ENCODE measurements at places on chromosomes 16 and 17. TPM values are rescaled to one million over a fixed set of nuclear protein-coding genes. Genes with fewer than 3 reads are reported as not detected.

TEX14 gene
- total RNA-seq: 0.76 TPM

SNAI3 gene
- total RNA-seq: 0.53 TPM

ZNF624 gene
- 17.1 TPM for total RNA-seq

SGF29 gene
- total RNA-seq: 30.9 TPM

SPATA32 gene
- not detected for total RNA-seq

PRSS33 gene
- total RNA-seq: not detected

MYH11 gene
- total RNA-seq: 53.9 TPM

SLC52A1 gene
- total RNA-seq: not detected

DNA sequence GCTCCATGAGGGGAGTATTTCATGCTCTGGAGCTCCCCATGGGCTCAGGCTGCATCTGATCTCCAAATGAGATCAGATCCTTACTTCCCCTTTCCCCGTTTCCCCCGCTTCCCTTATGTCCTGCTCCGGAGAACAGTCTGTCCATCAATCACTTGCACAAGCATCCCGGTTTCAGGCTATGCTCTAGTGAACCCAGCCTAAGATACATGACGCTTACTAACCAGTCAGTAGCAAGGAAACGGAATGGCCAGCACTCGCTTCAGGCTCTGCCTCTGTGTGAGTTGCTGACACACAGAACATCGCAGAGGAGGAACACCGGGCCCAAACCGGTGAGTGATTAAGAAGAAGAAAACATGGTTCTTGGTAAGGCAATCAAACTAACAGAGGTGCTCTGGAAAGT lies 9.4 kb upstream of the ATP5MC1 start:
- no peak for DNase-seq

DNA sequence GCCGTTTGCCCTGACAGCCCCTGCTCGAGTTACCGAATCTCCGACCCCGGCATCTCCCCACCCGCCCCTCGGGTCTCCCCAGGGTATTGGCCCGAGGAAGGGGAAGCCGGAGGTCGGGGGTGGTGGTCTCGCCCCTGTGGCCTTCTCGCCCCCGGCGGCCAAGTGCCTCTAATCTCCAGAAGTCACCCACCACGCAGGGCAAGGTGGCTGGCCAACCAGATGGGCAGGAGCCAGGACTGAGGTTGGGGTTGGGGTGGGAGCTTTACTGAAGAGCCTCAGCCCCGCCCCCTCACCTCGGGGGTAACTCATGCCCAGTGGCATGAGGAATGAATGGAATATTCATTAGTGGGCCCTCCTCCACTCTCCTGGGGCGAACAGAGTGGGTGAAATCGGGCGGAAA lies 637 bp downstream of the DHRS11 start:
- DNase-seq: no peak

DNA sequence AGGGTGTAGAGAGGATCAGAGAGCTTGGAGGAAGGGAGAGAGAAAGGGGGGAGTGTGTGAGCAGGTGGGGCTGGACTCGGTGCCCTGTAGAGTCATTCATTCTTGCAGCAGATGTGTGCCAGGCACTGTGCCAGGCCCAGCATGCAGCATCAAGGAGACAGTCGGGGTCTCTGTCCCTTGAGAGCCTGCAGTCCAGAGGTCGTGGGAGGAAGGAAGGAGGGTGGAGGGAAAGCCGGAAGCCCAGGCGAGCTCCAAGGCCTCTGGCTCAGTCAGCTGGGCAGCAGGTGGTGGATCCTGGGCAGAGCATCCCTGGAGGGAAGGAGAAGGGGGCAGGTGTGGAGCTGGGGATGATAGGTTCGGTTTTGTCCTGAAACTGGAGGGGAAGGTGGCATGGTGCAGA lies 27.5 kb downstream of the EPN2 start:
- no peak for DNase-seq

DNA sequence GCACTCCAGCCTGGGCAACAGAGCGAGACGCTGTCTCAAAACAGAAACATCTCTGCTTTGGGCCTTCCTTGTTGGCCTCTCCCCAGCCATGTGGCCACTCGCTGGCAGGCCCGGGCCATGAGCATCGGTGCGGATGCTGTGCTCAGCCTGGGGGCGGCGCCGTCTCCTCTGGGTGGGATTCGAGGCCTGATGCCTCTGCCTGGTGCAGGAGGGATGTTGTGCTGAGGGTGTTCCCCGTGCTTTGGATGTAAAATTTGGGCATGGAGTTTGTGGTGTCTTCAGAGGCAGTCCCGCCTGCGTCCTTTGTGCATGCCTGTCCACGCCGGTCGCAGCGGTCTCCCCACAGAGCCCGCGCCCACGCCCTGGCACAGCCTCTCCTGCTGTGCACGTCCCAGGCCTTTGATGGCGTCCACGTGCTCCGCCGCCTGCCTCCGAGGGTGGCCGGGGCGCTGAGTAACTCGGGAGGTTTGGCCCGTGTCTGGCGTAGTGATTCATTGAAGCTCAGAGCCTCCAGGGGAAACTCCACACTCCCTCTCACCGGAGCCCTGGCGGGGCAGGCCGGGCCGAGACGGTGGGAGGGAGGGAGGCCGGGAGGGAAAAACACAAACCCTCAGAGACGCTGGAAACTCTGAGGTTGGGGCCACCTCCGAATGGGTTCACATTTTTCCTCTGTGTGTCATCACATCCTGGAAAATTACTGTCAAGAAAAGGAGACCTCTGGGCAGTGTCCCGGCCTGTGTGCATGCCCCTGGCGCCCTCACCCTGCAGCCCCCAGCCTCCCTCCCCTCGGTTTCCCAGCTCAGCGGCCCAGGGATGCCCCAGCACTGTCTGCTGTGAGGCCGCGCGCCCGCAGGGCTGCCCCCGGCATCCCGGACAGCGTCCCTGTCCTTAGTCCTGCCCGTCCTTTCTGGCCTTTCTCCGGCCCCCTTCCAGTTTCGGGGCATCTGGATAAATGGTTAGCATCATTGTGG lies 19.0 kb downstream of the CENPX start:
- DNase-seq: peak; percentile 79

DNA sequence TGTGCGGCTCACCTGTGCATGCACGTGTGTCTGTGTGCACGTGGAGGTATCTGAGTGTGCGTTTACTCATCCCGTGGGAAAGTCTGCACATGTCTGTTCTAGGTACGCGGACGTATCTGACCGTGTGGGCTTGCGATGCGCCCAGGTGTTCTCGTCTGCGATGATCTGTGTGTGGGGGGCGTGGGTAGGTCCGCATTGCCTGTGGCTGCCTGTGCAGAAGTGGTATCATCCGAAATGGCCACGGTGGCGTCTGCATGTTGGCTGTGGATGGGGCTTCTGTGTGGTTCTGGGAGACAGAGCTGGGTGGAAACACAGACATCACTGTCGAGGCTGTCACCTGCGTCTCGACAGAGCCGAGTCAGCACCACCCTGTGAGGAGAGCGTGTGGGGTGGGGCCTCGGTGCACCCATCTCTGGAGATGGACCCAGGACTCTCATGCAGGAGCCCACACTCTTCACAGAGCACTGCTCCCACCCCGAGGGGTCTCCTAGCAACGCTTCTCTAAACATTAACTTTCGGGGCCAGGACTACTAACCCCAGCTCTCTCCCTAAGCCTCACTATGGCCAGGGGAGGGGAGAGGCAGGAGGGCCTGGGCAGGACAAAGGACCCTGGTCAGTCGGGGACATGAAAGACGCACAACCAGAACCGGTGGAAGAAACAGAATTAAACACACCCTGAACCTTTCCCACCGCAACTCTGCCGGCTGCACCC lies 8.4 kb downstream of the DPEP1 start:
- no peak for DNase-seq

- peak; percentile 75 for DNase-seq
Observed at GRCh38 chr17:73719588-73720071, 75.4 kb upstream of the SDK2 start.

GRCh38 chr16:27582883-27583282 lies 32.9 kb downstream of the KATNIP start:
- no peak for DNase-seq

- no peak for DNase-seq
Observed at GRCh38 chr16:51559901-51560300, 408.8 kb upstream of the SALL1 start.

GRCh38 chr17:51120357-51120738 lies 320 bp downstream of the SPAG9 start:
- no peak for DNase-seq

DNA sequence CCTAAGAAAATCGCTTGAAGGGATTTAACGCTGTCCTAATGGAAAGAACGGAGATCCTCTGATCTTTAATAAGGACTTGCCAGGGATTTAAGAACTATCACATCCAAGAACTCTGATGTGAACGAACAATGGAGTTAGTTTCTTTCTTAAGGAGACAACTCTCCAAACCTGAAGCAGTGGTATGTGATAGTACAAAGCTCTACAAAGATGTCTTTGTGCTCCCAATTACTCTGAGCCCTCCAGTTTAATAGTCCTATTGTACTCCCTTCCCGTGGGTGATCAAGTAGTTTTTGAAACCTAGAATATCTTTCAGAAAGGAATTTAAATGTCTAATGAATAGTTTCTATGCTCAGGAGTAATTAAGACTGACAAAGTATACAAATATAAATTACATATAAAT lies 123.8 kb downstream of the FTO start:
- DNase-seq: no peak

DNA sequence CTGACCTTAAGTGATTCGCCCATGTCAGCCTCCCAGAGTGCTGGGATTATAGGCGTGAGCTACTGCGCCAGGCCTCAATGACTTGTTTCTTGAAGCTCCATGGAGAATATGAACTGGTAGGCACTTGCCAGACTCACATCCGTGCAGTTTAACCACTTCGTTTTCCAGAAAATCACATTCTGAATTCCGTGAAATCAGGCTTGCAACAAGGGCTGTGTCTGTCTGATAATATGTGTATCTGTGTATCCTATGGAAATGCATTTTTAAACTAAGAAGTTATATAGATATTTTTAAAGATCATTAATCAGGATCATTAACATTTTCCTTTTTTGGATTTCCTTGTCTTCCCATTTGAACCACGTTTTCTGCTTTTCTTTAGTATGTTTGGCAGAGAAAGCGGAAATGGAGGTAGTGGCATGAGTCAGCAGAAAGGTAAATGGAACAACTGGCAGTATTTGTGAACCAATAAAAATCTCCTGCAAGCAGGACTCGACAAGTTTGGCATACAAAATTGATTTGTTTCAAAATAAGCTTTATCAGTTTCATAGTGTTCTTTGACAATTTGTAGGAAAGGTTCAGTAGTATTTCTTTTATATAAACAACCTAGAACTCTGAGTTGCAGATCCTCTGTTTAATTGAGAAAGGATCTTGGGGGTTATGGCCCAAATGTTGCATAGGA lies 33.0 kb downstream of the USP10 start:
- no peak for DNase-seq

GRCh38 chr16:83390759-83391158 lies 417.0 kb upstream of the HSBP1 start:
- no peak for DNase-seq

DNA sequence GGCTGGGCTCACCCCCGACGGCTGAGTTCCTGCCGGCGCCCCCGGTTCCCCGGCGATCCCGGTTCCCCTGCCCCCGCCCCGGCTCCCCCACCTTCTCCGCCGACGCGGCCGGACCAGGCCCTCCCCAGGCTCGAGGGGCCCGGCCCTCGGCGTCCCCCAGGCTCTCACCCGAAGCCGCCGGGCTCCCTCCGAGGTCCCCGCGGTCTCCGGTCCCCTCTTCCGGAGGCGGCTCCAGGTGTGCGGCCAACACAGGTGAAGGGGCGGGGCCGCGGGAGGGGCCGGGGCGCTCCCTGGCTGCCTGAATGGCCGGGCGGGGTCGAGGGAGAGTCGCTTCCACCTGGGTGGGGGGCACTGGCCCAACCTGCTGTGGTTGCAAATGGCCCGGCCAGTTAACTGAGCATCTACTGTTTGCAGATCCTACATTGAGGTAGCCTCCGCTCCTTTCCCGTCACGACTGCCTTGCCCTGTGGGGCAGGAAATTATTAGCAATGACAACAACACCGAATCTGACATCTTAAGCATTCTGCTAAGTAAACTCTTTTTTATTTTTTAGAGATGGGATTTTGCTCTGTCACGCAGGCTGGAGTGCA lies at the start of gene BICDL2:
TSS of gene BICDL2 (minus strand) at position 219 of the 590 bp plus-strand sequence. CDS start 1,448 bp downstream, outside the sequence.
- no peak for DNase-seq

DNA sequence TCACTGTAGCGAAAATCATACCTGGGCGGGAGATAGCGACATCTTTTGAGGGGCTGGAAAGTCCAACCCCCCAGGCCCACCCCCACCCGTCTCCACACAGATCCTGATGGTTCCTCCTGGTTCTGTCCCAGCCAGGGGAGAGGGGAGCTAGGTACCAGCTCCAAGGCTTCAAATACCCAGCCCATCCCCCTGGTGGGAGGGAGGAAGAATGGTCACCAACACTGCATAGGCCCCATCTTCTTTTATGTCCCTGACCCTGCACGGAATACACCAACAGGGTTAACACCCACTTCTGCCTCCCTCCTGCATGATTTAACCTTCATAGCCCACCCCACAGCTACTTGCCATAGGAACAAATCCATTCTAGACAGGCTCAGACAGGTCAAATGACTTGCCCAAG lies 9.3 kb downstream of the HAP1 start:
- DNase-seq: no peak

DNA sequence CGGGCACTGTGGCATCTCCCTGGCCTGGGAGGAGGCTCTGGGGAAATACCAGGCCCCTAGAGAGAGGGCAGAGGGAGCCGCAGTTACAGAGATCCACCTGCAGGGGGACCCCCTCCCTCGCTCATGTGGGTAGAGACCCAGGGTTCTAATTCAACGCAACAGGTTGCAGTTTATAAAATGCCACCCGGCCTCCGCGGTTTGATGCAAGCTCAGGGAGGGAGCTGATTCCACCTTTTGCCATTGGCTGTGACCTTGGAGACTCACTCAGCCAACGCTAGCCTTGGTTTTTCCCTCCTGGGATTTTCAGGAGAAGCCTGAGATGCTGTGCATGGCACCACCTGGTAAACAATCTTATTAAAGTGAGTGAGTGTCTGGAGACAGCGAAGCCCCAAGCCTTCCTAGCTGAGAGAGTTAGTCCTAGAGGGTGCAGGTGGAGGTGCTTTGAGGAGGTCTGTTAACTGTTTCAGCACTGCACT lies 12.1 kb downstream of the TTLL6 start:
- peak; percentile 80 for DNase-seq

DNA sequence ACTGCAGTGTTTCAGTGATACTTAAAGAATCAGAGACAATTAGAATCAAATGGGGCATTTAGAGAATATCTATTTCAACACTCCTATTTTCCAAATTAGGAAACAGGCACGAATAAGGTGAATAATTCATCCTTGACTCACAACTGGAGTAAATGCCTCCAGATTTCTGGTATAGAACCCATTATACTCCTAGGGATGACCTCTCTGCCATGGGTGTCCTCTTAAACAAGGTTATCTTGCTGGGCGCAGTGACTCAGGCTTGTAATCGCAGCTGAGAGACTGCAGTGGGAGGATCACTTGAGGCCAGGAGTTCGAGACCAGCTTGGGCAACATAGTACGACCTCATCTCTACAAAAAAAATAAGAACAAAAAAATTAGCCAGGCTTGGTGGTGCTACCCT lies 139.8 kb upstream of the ELAC2 start:
- DNase-seq: no peak

Data from sciatic nerve (tissue), 2 donors.